Activated T-helper 17 cell treated with anti-CD3 and anti-CD28 coated beads, Interleukin-2, amount 50 U/mL, for 72 hours (primary cell): ENCODE measurements at places on chromosomes 5 and 9. TPM values are rescaled to one million over a fixed set of nuclear protein-coding genes. Genes with fewer than 3 reads are reported as not detected.

The DNM1 gene
- total RNA-seq = 9.2 TPM

The KIF20A gene
- 73.0 TPM for total RNA-seq

The FREM1 gene
- total RNA-seq = not detected

The MARCHF3 gene
- 2.9 TPM for total RNA-seq

The IL5 gene
- total RNA-seq = not detected

The ZNF483 gene
- 7.0 TPM for total RNA-seq

The TPPP gene
- 0.19 TPM for total RNA-seq

The EIF4E1B gene
- not detected for total RNA-seq

The ERMP1 gene
- total RNA-seq = 22.4 TPM

The NAIP gene
- total RNA-seq = 8.5 TPM

The PCDHB11 gene
- total RNA-seq = not detected

The ANKRD31 gene
- total RNA-seq = 0.48 TPM

The ANXA1 gene
- 50.3 TPM for total RNA-seq

The DRD1 gene
- not detected for total RNA-seq

The GRXCR2 gene
- total RNA-seq = not detected

The GFI1B gene
- not detected for total RNA-seq

The NKD2 gene
- 1.2 TPM for total RNA-seq

The ECSCR gene
- total RNA-seq = 4.1 TPM

The SLC6A7 gene
- total RNA-seq = not detected

The FBP2 gene
- not detected for total RNA-seq

The FAM78A gene
- total RNA-seq = 29.1 TPM
